ENCODE measurements at places on chromosomes 11 and 22.

- peak; percentile 76 for DNase-seq
Observed at GRCh38 chr11:125348141-125348651, 147.9 kb downstream of the FEZ1 start.

DNA sequence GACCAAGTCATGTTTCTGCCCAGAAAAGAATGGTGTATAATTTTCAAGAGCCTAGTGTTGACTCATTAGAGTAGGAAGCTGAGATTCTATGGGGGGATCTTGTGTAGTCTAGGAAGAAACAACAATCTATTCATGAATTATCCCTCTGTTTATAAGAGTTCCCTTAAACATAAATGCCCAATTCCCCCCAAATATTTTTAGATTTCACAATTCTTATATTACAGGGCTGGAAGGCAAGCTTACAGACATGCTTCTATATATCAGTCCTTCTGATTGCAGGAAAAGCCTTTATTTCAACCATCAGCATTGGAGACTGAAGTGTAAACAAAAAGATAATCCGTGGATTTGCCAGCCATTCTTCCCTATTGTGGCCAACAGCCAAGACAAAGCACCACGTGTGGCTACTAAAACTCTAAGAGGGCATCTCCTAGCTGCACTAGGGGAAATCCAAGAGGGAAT, 71.4 kb downstream of the NAT10 start:
- DNase-seq, result no peak

DNA sequence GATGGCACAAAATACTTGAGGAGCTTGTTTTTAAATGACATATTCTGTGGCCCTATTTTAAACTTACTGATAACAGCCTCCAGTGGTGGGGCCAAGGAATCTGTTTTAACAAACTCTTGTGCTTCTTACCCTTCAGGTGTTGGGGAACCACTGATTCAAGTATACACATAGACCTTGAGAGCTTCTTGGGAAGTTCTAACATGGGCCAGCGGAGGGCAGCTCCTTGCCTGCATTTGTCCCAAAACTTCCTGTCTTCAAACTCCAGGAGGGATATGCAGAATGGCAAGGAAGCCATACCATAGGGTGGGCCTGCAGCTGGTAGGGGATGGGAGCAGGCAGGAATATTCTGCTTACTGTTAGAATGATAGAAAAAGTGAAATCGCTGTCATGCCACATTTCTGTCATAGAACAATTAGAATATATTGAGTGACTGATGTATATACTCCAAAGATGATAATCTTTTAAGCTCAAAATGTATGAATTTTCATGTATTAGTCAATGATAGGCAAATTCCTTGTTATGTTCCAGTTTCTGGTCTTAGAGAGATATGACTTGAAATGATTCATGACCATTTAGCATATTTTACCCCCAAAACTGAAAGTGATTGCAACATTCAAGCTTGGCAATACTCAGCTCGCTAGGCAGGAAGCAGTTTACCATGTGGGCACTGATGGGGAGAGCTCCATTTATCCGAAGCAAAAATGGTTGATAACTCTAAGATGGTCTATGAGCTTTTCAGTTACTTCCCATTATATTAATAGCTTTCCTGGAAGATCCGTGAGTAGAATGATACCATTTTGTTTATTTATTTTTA, 9.2 kb downstream of the EXT2 start:
- DNase-seq, result no peak

DNA sequence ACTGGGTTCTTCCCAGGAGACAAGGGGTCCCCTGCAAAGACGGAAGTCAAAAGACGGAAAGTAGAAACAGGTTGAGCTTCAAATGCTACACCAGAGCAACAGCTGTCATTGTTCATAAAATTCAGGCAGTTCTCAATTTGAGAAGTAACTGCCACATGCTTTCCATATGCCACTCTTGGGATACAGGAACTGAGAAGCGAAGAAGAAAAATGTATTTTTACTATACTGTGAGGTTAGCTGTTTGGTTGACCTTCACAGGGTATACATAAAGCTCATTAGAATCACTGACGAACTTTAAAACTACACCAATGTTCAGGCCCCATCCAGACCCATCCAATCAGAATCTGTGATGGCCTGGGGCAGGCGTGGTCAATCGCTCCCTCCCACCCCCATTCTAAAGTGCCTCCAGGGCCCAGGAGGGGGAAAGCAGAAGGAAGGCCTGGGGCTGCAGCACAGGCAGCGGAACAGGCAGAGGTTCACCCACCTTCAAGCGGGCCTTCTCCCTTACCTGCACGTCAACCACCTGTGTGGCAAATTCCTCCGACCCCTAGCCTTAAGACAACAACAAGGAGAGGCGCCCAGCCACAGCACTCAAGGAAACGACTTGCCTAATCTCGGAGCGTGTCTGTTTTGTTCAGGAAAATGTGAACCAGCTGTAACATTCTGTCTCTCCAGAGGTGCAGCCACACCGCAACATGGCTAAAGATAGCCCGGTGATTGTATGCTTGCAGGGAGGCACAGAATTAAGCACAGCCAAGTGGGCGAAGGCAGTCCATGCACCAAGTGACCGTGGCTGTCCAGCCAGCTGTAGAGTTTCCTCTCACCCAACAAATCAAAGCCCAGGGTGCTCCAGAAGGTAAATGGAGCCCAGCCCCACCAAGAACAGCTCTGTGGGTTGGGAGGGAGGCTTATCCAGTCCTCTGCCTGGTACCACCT, 82.6 kb downstream of the MICAL3 start:
- DNase-seq, result no peak

- no peak for DNase-seq
Observed at GRCh38 chr11:645536-645935, 8.5 kb downstream of the DRD4 start.

DNA sequence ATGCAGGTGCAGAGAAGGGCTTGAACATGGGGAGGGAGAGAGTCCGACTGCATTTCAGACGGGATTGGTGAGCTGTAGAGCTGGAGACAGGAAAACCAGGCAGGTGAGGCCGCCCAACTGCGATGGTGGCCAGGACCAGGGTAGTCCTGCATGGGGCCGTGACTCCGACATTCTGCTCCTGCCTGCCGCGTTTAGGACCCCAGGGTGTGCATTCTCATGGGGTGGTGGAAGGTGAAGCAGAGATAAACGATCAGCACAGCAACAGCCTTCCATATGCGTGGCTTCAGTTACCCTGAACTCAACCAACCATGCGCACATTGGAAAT, 29.3 kb downstream of the SHANK2 start:
- no peak for DNase-seq
